Foreskin keratinocyte (primary cell): ENCODE measurements at places on chromosomes 6 and 20.

GRCh38 chr6:138404666-138405337 lies 779 bp downstream of the HEBP2 start:
- no peak for DNase-seq

- no peak for DNase-seq
Measured at GRCh38 chr6:64145658-64146057, 510.1 kb downstream of the PHF3 start.

- DNase-seq = no peak
Measured at GRCh38 chr6:11848852-11849731, 70.5 kb upstream of the ADTRP start.

DNA sequence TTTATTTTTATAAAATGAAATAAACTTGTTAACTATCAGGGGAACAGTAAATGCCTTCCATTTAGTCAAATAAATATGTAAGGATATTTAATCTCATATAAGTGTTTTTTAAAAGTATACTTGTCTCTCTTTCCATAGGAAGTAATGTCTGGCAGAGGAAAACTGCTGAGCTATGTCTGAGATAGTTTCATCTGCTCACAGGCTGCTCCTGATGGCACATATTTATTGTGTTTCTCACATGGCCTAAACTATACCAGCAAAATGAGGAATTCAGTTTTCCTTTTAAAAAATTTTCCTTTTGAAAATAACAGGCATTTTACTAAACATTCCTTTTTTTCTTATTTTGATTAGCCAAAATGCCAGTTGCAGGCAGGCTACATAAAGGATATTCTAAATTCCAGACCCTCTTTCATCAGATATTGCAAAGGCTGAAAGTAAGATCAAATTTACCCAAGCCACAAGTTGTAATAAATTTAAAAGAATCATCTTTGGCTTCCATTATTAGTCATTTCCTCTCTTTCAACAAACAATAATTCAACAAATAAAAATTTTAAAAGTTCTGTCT lies 60.1 kb upstream of the RNF146 start:
- no peak for DNase-seq

DNA sequence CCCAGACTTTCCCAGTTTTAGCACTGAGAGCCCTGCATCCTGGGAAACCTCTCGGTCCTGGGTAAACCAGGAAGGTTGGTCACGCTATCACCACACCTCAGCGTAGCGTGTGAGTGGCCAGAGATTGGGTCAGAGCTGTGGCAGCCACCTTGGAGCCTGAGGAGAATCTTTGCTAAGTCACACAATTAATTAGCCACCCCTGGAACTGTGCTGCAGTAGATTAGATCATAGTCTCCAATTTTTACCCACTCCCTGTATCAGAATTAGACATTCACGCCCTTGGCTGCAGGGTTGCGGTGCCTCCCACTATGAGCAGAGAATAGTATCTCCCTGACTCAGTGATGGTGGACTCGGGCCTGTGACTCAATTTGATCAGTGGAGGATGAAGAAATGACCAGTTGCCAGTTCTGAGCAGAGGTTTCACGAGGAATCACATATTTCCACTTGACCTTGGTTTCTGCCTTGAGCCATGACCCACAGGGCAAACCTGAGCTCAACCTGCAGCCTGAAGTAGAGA lies 6.0 kb upstream of the PTGIS start:
- DNase-seq = no peak

- DNase-seq = no peak
Measured at GRCh38 chr20:53174454-53174853, 202.3 kb downstream of the TSHZ2 start.

DNA sequence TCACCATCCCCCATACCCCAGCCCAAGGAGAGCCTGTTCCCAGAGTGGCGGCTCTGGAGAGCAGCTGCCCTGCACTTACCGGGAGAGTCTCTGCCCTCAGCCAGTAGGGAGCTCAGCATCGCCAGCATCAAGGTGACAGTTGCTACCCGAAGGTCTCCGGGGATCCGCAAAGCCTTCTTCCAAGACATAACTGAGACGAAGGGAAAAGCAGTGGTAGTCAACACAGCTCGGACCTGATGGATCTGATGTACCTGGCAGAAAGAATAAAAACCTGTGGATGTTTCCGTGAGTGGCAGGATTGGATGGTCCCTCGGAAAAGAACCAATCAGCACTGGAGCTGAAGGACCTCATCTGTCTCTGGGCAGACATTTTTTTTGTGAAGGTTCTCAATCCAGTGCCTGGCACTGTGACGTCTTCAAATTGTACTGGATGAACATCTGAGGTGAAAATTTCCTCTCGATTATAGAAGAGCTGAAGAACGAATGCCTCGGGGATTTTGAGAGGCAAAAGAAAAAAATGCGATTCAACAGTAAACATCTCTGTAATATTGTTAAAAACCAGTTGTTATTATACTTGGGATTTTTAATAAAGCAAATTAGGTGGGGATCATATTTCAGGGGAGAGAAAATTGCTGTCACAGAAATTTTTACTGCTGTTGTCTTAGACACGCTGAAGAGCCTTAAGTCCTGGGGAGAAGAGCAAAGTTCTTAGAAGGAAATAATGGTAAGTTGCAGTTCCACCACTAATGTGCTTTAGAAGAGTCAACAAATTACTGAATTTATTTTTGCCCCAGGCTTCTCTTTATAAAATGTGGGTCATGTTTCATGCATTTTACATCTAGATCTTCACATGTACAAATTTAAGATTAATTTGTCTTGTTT lies at the start of gene HLA-DQB1:
Gene HLA-DQB1, minus strand, starts transcription at position 238 of the 881 bp plus-strand sequence. Its CDS starts 50 bp downstream, at position 188.
- peak; percentile 67 for DNase-seq

DNA sequence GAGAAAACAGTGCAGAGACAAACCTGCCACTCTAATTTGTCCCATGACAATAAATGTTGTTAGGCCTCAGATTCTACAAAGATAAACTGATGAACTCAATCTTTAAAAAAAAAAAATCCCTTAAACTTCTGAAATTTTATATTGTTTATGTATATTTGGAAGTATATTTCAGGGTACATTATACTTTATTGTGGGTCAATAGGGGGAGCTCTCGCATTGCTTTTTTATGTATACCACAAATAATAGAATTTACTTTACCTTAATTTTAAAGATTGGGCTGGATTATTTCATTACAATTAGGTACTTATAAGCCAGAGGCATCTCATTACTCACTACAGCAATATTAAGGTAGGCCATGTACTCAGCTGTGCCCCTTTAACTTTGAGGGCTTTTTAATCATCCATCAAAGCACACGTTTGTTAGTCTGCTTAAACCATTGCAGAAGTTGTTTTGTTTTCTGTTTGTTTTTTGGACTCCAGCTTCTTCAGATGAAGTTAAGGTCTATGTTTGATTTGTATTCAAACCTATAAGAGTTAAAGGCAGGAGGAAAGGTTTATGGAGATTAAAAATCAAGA lies 56.3 kb upstream of the EYA4 start:
- no peak for DNase-seq

DNA sequence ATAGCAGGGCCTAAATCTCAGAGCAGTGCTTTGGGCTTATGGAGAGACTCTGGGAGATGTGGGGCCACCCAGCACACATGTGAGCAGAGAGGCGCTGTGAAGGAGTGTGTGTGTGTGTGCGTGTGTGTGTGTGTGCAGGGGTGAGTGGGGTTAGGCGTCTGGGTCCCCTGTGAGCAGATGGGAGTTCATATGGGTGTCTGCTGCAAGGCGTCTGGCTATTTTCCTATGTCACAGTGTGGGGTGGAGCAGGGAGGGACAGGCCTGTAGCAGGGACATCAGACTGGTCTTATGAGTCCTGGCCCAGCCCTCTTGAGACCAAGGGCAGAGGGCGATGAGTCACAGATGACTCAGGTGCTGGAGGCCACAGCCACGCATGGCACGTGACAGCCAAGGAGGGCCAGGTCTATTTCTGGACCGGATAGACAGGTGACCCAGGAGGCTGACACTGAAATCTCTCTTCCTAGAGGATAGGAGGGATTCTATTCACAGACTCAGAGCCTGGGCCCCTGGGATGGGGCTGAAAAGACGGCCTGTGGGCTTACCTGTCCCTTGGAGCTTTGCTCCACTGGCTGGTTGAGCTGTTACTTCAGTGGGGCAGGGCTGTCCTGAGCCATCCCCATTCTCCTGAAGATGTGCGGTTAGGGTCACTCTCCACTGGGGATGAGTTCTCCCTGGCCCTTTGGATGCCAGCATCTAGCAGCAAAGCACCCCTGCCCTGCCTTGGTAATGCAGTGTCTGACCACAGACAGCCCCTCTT lies 28.9 kb downstream of the VEGFA start:
- DNase-seq = peak; percentile 54

GRCh38 chr6:144234399-144234798 lies 50.7 kb upstream of the UTRN start:
- DNase-seq = no peak

DNA sequence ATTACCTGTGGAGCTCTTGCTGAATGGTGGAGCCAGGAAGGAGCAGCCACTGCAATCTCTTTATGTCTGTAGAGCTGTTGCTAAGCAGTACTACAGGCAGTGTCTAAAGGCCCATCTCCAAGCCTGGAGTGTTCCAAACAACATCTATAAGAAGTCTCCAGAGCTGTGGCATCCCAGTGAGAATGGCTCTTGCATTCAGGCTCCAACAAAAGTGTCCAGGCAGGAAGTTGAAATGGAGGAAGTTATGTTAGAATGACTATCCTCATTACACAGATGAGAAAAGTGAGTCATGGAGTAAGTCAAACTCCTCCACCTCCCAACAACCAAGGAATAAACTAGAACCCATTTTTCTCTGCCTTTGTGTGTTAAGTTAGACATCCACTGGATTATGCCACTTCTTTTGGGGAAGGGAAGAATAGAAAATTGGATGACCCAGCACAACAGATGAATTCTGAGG lies 288.5 kb upstream of the STXBP5 start:
- DNase-seq = peak; percentile 69

GRCh38 chr6:138115201-138115600 lies 8.0 kb upstream of the PERP start:
- DNase-seq = no peak

DNA sequence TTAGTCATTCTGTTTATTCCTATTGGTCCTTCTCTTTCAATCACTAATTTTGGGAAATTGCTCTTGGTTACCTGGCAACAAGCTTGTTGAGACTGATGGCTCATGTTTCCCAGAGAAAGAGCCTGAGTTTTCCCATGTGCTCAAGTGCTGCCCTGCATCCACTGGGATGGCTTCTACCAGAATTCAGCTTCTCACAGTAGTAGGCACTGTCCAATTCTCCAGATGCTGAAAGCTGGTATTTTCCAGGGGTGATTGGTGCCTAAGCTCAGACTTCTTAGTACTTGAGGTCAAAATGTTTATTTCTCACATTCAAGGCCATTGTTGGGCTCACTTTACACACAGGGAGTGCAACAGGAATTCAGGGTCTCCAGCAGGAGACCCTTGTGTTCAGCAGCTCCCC lies 29.1 kb upstream of the SLC2A12 start:
- no peak for DNase-seq

DNA sequence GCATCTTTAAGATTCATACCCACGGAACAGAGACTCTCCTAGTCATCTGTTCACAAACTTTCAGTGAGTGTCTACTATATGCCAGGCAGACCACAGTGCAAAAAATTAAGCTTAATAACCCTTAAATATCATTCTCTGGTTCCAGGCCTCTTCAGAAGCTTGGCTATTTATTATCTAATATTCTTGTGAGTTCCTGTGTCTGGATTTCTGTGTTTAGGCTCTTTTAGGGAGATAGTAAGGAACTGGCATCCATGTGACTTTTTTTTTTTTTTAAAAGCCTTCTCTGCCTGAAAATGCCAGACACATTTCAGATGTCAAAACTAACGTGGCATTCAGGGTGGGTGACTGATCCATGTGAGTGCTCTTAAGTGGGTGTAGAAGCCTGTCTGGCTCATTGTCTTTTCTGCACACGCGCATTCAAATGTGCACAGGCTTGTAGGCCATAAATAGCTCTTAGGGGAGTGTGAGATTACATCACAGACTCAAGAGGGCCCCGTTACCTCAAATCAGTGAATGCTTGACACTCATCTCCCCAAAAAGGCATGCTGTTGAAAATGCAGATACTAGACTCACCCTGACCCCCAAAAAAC lies 141.9 kb downstream of the GMPR start:
- no peak for DNase-seq

- DNase-seq = no peak
Measured at GRCh38 chr20:14282140-14282539, 55.3 kb downstream of the FLRT3 start.

DNA sequence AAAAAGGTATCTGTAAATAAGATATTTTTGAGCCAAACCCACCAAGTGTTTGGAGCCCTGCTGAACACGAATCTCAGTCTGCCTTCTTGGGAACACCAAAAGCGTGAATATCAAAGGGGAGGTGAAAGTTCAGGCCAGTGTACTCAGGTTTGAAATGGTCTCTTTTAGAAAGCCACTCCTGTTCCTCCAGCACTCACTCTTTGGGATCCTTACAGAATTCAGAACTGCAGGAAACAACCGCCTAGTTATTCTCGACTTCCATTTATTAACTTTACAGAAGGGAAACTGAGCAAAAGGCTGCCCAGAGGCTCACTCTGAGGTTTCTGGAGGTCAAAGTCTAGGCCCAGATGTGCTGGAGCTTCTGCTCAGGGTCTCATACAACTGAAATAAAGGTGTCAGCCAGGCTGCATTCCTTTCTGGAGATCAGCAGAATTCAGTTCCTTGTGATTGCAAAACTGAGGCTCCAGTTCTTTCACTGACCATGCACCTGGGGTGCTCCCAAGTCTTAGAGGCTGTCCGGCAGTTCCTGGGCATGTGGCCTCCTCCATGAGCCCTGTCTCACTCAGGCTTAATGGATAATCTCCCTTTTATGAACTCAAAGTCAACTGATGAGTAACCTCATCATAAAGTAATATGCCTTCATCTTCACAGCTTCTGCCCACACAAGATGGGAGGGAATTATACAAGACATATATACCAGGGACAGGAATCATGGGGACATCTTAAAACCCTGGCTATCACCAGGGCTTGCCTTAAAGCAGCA lies 65.5 kb upstream of the TNFAIP3 start:
- no peak for DNase-seq

DNA sequence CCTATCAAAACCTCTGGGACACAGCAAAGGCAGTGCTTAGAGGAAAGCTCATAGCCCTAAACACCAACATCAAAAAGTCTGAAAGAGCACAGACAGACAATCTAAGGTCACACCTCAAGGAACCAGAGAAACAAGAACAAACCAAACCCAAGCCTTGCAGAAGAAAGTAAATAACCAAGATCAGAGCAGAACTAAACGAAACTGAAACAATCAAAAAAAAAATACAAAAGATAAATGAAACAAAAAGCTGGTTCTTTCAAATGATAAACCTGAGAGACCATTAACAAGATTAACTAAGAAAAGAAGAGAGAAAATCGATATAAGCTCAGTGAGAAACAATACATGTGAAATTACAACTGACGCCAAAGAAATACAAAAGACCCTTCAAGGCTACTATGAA lies 34.8 kb upstream of the RUNX2 start:
- DNase-seq = no peak

GRCh38 chr6:134932535-134933470 lies 17.1 kb downstream of the ALDH8A1 start:
- DNase-seq = no peak

DNA sequence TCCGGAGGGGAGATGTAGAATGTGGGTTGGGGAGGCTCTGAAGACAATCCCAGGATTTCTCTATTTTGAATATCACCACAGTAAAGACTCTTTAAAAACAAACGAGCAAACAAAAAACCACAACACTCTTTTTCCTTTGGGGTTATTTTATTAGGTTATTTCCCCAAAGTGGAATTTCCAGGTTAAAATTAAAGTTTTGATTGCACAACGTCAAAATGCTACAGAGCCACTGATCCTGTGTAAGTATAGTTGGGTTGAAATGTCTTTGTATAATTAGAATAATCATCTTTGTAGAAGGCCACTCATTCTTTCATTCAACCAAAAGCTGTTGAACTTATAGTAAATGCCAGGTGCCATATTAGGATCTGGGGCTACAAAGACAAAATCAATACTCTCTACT lies 19.6 kb upstream of the PIM1 start:
- DNase-seq = no peak

- DNase-seq = no peak
Measured at GRCh38 chr20:4604580-4604979, 117.1 kb upstream of the PRND start.
